ENCODE measurements at places on chromosomes 3 and 15.
A peak's percentile ranks its signal among the peaks of the same experiment; 100 is the strongest.

GRCh38 chr3:152623286-152623911 lies 211.5 kb upstream of the P2RY1 start:
- no peak for DNase-seq

- DNase-seq, result no peak
These were observed 69.2 kb downstream of the KLHL25 start for GRCh38 chr15:85725564-85725963.

DNA sequence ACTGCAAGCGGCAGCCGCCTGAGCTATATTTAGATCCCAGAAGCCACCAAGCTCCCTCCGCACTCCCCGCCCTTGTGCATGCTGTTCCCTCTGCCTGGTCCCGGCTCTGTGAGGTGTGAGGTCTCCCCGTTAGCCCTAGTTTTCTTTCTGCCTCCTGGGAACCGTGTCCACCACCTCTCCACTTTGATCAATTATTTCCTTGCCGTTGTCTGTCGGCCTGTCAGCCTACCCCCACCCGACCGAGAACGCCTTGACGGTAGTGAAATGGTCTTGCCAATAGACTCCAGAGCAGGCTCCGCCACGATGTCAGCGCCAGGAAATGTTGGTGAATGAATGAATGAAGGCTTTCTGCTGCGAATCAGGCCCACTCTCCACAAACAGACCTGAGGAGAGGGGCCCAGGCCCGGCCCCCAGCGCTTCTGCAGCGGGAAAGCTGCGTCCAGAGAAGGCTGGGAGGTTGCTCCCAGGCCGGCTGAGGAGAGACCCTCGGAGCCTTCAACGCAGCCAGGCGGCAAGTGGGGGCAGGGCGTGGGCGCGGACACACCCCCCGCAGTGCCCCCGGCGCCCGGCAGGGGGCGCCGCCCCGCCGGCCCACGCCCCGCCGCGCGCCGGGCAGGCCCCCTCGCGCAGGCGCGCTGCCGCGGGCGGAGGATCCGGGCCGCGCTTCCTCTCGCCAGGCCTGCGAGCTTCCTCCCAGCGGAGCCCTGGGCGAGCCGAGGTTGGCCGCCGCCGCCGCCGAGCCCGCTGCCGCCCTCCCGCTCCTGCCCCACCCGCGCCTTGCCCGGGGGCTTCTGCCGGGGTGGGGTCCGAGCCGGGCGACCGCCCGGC lies at the start of gene CSK:
Gene CSK (plus strand): TSS at position 650 of the 828 bp plus-strand sequence. CDS start 16,218 bp downstream, outside the sequence.
- DNase-seq, result peak; percentile 81

DNA sequence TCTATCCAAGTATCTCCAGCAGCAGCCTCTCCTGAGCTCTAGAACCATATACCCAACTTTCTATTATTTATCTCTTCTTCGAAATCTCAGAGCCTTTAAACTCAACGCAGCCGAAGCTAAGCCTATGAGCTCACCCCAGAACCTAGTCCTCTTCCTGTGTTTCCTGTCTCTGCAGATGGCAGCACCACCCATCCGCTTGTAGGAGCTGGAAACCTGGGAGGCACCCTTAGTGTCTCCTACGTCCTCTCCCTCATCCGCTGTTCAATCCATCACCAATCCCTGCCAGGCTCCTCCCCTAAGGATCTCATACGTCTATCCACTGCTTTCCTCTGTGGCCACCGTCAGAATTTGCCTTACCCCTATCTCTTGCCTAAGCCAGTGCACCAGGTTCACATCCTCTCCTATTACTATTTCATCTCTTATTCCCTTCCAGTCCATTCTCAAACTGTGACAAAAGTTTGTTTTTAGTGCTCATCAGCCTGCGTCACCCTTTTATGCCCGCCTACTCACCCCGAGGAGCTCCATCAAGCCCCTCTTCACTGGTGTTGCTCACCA lies 9.6 kb downstream of the VGLL4 start:
- DNase-seq, result no peak

DNA sequence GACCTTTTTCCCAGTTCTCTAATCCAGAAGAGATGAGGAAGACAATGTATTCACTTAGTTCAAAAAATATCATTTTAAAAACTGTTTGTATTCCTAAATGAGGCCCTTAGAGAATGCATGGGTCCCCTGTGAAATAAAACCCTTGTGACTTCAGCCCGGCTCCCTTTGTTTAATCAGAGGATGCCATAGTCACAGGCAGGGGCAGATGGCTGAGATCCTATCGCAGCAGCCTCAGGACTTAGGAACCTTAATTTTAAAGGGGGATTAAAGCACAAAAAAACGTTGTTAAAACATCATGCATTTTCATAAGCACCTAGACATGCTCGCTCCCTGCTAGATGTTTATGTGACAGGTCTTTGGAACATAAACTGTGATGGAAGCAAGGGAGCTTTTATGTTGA lies 176.6 kb downstream of the IL20RB start:
- no peak for DNase-seq

DNA sequence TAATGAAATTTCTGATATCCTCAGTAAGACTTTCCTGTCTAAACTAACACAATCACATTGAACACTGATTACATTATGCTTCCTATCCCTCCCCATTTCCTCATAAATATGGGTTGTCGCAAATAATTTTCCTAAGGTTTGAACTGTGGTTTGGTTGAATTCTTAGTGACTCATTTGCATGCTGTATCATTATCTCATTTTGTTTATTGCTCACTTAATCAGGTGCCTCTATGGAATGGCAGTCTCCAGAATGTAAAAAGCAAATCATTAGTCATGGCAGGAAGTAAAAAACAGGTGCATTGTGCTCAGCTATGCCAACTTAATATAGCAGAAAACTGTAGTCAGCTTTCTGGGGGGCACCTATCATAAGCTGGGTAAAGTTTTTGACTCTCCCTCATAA lies 216.0 kb upstream of the ZBTB20 start:
- DNase-seq, result no peak

DNA sequence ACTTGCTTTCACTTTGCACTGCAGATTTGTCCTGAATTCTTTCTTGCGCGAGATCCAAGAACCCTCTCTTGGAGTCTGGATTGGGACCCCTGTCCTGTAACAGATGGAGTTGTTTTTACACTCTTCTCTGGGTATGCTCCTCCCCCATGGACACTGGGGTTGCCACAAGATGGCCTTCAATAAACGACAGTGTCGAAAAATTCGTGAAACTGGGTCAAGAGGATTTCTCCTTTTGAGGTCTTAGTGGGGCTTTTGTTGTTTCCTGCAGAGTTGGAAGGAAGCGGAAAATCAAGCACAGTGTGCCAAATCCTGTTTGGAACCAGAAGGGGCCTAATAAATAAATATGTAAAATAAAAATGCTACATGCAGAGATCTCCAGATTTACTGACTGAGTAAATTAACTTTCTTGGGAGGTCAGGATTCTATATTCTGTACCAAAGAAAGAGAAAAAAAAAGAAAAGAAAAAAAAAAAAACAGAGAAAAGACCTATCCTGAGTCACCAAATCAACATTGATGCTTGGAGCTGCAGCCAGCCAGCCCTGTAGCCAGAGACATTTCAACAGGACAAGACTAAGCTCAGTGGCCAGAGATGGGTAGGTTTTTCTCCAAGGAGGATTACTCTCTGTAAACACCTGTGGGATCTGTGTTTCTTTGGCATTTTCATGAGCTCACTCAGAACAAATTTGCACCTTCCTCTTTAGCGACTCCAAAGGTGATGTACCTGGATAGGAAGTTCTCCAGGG lies 24.8 kb downstream of the CCDC80 start:
- no peak for DNase-seq

DNA sequence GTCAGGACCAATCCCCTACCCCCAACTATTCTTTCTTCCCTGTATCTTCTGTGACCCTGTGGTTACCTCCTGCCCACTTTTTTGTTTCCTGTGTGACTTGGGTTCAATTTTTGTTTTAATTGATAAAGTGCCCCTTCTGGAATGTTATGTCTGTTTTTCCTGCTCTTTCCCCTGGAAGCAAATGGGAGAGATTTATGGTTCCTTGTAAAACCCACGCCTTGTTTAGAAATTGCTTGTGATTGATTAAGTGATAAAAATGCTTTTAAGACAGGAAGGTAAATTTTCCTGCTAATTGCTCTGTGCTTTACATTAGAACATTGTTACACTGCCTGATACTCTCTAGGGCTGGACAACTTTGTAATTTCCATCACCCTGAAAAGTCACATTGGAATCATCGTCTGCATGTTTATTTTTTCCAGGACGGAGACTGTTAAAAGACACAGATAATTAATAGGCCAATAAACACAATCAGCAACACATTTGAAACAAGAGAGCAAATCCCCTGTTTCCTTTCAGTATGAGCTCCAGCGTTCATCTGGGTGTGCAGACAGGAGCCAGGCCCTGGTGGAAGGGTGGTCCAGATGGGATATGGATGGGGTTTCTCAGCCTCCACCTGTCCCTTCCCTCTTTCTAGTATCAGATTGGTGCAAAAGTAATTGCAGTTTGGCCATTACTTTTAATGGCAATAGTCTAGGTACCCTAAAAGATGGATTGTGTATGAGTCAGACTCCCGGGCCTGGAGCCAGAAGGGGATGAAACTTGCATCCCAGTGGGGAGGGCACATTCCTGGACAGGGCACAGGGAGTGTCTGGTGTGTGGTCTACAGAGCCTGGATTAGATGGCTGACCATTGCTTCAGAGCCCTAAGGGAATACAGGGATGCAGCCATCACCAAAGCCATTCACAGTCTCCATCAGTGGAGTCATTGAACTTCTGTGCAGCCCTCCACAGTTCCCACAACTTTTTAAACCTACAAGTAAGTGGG lies 58.1 kb upstream of the AGBL1 start:
- no peak for DNase-seq

GRCh38 chr3:13065727-13066126 lies 7.5 kb downstream of the IQSEC1 start:
- DNase-seq, result no peak

DNA sequence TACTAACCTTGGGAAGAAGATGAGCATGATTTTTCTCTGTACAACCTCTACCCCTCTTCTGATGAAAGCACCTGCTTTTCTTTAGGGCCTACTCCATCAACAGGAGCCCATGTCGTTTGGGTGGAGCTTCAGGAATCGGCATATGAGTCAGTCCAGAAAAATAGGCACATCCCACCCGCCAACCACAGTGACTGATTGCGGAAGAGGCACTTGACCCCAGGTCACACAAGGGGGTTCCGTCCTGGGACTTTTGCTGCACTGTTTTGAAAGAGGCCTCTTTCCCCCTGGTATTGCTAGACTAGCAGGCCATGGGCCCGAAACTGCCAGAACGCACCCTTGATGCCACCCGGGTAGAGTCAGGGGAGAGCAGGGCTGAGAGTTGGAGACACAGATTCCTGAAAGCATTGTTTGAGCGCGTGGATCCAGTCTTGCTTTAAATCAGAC lies 19.3 kb upstream of the NRROS start:
- no peak for DNase-seq

DNA sequence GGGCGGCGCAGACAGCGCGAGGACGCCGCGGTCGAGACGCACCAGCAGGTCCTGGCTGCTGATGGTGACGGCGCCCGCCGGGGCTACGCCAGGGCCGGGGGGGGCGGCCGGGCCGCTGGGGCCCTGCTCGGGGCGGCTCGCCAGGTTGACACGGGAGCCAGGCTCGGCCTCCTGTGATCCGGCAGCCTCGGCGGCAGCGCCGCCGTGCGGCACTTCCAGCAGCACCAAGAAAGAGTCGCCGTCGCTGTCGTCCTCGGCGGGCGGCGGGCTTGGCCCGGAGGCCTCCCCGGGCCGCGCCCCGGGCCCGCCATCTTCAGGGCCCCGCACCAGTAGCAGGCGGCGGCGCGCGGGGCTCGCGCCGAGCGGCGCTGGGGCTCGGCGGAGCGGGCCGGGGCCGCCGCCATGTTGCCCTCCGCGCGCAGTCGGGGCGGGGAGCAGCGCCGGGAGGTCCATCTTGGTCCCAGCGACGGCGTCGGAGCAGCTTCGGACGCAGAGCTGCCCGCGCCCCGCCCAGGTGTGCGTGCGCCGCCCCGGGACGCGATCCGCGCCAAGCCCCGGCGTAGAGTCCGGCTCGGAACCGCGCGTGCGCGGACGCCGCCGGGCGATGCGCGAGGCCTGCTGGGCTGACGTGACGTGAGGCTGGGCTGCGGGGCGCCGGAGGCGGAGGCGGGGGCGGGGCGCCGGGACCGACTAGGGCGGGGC lies at the start of gene ZXDC:
Gene ZXDC (minus strand): TSS at position 479 of the 702 bp plus-strand sequence. CDS start 26 bp downstream, at position 453.
- DNase-seq, result peak; percentile 92

GRCh38 chr3:16511681-16512434 lies 1.6 kb downstream of the RFTN1 start:
- peak; percentile 66 for DNase-seq

DNA sequence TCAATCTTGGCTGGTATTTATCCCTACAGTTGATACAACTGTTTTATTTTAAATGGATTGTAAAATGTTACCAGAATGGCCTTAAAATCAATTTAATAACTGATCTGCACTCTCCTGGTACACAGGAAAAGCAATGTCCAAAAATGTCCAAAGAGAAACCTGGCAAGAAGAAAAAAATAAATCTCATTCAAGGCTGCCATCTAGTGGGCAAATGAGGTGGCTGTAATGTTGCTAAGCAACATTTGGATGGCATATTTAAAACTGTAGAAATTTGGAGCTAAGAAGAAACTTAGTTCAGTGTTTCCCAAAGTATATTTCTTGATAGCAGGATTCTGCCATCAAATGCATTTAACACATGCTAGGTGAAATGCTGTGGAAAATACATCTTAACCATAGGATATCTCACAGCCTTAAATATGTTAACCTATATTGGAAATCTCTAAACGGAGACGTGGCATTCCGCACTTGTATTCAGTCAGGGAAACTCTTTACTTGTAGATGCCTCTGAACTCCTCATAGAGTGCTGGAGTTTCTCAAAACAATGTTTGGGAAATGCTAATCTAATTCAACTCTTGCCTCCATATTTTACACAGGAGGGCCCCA lies 216.8 kb downstream of the ERC2 start:
- DNase-seq, result no peak

DNA sequence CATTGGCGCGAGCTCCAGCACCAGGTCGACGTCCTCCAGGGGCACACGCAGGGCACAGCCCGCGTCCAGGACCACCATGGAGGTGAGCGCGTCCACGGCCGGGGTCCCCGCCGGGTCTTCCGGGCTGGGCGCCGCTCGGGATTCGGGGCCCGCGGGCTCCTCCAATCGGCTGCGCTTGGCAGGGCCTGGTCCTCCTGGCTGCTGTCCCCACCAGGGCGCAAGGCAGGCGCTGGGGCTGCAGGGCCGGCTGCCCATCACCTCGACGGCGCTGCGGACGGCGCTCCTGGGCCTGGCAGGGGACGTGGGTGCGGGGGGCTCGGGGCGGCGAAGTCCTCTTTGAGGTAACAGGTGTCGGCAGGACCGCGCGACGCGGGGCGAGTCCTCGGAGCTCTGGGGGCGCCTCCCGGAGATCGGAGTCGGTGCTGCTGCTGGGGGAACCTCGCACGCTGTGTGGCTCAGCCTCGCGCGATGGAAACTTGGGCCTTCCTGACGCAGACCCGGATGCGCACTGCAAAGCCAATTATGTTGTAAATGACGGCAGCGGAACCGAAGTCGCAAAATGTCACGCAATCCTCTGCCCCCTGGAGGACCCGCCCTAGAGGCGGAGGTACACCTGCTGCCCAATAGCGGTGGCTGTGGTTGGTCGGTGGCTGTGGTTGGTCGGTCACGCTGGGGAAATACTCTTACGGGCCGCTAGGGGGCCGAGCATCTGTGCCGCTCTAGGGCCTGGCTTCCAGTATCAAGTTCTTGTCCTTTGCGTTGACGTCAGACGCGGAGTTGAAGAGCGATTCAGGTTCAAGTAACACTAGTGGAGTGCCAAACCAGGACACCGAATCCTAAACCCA lies at the start of gene PRR23C:
Gene PRR23C (minus strand): TSS at position 527 of the 845 bp plus-strand sequence. CDS start 272 bp downstream, at position 255.
- DNase-seq, result no peak

- DNase-seq, result no peak
These were observed 250.9 kb upstream of the IGF1R start for GRCh38 chr15:98397419-98397818.

GRCh38 chr15:35289024-35289617 lies 204.0 kb upstream of the NANOGP8 start:
- DNase-seq, result no peak
